ENCODE measurements at places on chromosomes 6 and 20. TPM values are rescaled to one million over a fixed set of nuclear protein-coding genes. Genes with fewer than 3 reads are reported as not detected.

HLA-DQB2 gene
- total RNA-seq, result not detected

TCF21 gene
- 1.1 TPM for total RNA-seq

CST1 gene
- total RNA-seq, result not detected

PIM1 gene
- total RNA-seq, result 141 TPM

ID1 gene
- total RNA-seq, result 46.4 TPM

CST7 gene
- total RNA-seq, result 15.1 TPM

TSPO2 gene
- 0.25 TPM for total RNA-seq

GGTLC1 gene
- total RNA-seq, result not detected

BEND6 gene
- total RNA-seq, result 0.14 TPM
